ENCODE measurements at places on chromosomes 3 and 15.

GRCh38 chr3:185823078-185824044, 1.5 kb downstream of the IGF2BP2 start:
- no peak for DNase-seq

- no peak for DNase-seq
Observed at GRCh38 chr15:80461356-80462095, 57.3 kb downstream of the ARNT2 start.

- no peak for DNase-seq
Observed at GRCh38 chr3:126538316-126538715, 14.4 kb downstream of the CHST13 start.

- DNase-seq, result no peak
Observed at GRCh38 chr3:140541975-140542653, 135.8 kb upstream of the TRIM42 start.

- DNase-seq, result no peak
Observed at GRCh38 chr3:153339065-153339464, 177.0 kb downstream of the RAP2B start.

- no peak for DNase-seq
Observed at GRCh38 chr3:44906997-44907396, 32.6 kb downstream of the TGM4 start.

GRCh38 chr15:43531018-43531670, 13.7 kb downstream of the MAP1A start:
- no peak for DNase-seq
